ENCODE measurements at places on chromosomes 5 and 9. TPM values are rescaled to one million over a fixed set of nuclear protein-coding genes. Genes with fewer than 3 reads are reported as not detected.

DNA sequence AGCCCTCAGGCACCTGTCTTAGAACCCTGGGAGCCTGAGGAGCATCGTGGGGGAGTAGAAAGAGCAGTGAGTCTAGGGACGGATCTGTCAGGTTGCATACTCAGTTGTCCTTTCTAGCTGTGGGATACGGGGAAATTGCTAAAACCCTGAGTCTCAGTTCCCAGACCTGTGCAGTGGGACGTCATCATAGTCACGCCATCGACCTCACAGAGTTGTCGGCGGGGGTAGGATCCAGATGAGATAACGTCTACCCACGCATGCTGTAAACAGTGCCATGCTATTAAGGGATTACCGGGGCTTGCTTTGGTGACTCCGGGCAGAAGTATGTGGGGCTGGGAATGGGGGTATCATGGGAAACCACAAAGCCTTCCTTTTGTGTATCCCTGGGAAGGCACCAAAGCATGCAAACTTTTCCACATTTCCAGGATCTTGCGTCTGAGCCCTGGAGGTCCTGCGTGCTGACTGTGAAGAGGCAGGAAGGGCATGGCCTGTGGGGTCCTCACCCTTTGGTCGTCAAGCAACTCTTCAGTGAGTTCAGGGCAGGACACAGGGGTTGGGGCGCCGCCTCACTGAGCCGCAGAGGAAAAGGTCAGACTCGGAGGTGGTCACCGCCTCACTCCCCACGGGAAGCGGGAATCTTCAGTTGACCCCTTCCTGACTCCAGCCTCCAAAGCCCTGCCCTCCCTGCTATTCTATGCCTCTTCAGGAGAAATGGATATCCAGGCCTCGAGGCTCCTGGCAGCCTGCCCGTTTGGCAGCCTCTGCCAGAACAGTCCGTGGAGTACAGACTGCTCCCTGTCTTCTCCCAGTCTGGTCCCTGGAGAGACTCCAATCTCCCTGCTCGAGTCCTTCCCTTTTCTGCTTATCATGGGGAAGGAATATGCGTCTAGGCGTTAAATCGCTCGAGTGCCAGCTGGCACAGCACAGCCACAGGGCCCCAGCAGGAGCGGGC is 186.8 kb upstream of the KLF9 start:
- no peak for DNase-seq

DNA sequence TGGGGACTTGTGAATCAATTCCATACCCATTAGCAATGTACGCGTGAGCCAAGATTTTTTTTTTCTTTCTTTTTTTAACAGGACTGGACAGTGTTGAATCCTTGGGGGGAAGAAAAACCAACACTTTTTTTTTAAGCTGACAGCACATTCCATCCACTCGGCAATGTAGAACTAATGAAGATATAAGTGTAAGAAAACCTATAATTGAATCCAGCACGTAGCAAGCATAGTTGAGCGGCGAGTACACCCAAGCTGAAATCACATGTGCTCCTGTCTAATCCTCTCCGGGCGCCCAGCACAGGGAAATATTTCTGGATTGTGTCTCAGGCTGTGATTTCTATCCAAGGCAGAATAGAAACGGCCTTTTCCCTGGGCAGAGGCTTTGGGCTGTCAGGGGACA is 118.2 kb downstream of the BOD1 start:
- DNase-seq: no peak

DNA sequence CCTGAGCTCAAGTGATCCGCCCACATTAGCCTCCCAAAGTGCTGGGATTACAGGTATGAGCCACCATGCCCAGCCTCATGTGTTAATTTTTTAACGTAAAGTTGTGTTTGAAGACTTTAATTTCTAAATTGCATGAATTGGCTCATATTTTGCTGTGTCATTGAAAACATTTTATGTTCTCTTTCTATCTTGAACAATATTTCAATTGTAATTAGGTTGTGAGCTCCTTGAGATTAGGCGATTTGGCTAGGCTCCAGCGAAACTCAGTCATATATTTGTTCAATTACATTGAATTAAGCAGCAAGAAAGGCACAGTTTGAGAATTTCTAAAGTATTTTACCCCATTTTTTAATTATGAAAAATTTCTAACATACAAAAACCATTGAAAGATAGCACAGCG is 34.0 kb downstream of the GAPVD1 start:
- DNase-seq: no peak

DNA sequence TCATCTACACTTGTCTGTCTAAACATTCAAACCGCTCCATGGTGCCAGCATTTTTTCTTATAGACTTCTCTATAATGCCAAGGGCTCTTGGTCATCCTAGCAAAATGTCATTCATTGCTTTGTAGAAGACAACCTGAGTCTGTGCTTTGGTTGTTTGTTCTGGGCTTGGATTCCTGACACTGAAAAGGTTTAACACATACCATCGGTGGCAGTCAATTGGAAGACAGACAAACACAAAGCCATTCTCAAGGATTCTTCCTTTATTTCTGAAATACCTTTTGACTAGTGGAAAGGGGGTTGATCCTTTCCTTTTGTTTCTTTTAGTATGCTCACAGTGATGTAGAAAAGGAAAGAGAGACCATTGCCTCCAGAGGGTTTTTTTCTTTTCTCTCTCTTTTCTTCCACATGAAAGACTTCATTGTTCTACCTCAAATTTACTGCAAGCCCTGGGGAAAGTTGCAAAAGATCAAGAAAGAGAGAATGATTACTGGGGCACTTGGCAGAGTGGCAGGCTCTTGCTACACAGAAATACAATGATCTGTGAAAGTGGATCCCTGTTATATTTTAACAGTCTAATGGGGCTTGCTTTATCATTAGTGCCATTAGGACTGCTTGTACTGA is 66.4 kb upstream of the TMC1 start:
- DNase-seq: no peak

- no peak for DNase-seq
Measured at GRCh38 chr5:133581918-133582317, 30.4 kb downstream of the FSTL4 start.

ANKRD31 gene
- total RNA-seq: 0.35 TPM

CCDC180 gene
- total RNA-seq: 1.9 TPM
